ENCODE measurements at places on chromosomes 11 and 22.

GRCh38 chr22:31233001-31233400, 20.9 kb downstream of the LIMK2 start:
- DNase-seq, result no peak

DNA sequence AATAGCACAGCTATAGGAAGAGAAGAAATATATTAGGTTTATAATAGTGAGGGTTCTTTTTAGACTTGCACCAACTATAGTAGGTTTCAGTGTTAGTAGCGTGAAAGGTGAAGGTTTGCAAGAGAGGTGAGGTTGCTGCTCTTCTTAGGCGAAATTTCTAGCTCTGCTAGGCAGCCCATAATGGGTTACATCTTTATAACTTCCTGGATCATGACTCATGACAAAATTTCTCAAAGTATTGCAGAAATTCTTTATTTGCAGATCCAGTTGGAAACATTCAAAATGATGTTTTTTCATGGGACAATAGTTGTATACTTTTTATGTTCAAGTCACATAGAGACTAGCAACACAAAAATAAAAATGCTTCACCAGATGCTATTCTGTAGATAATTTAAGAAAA, 260.0 kb downstream of the SOX6 start:
- DNase-seq, result no peak

DNA sequence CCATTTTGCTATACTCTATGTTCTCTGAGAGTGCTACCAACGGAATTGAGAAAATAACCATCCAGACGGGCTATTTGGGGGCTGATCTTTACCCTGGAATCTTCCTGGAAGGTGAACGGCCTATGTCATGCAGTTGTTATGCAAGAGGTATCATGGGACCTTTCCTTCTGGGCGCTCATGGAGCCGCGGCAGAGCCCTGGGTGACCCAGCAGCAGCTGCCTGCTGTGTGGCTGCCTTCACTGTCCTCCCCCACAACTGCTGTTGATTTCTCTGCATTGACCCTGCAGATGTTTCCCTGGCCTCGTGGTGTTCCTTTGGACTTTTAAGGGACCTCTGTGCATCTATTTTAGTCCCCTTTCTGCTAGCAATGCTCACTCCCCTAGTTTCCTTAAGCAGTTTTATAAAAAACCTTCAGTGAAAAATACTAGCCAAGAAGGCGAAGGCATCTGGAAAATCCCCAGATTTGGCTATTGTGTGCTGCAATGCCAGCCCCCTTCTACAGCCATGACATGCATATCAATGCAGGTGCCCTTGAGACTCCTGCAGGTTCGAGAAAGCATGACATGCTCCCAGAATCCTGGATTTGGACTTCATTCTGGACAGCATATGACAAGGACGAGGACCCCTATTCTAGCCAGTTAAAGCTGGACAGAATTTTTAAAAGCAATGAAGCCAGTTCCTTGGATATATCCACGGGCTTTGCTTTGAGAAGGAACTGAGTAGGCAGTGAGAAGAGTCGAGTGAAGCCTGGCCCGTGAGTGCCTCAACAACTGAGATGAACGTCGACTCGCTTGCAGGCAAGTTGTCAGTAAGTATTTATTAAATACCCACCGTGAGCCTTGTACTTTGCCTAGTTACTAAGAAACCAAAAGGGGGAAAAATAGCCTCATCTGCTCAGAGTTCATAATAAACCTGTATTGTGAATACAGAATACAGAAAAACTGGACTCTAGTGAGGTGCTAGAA, at the start of gene SLC25A18:
TSS of gene SLC25A18 (plus strand) at position 593 of the 965 bp plus-strand sequence. CDS start 16,447 bp downstream, outside the sequence.
- DNase-seq, result no peak

- DNase-seq, result no peak
Observed at GRCh38 chr11:19574916-19575315, 137.7 kb upstream of the NAV2 start.
